ENCODE measurements at places on chromosomes 11 and 22. TPM values are rescaled to one million over a fixed set of nuclear protein-coding genes. Genes with fewer than 3 reads are reported as not detected.

The SPCS2 gene
- 105 TPM for total RNA-seq

The SULT4A1 gene
- 0.45 TPM for total RNA-seq

The FAM227A gene
- 0.20 TPM for total RNA-seq

The OR10A2 gene
- total RNA-seq: not detected

The MUC2 gene
- not detected for total RNA-seq

The APOBEC3B gene
- 0.55 TPM for total RNA-seq

The CNTF gene
- total RNA-seq: 1.4 TPM

The YPEL4 gene
- 1.2 TPM for total RNA-seq

The CDKN1C gene
- 42.0 TPM for total RNA-seq

The TRIM51 gene
- not detected for total RNA-seq

The LMO1 gene
- 2.6 TPM for total RNA-seq
